ELR (cell line): ENCODE measurements at places on chromosomes 13 and 19.
A peak's percentile ranks its signal among the peaks of the same experiment; 100 is the strongest.

GRCh38 chr13:50220938-50221337, 205.7 kb downstream of the KCNRG start:
- DNase-seq = no peak

GRCh38 chr13:68851026-68851425, 1256.6 kb upstream of the ATXN8OS start:
- DNase-seq = no peak

DNA sequence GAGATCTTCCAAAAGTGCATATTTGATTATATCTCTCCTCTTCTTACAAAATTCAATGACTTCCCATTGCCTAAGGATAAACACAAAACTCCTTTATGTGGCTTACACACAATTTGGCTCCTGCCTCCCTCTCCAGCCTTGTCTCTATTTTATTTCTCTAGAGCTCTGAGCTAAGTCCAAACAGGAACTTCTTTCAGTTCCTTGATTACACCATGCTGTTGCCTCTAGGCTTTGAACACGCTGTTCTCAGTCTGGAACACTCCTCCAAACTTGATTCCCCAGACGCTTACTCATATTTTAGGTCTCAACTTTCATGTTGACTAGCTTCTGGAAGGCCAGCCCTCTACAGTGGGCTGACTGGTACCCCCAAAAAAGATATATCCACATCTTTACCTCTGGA, 258.5 kb downstream of the COG6 start:
- no peak for DNase-seq

DNA sequence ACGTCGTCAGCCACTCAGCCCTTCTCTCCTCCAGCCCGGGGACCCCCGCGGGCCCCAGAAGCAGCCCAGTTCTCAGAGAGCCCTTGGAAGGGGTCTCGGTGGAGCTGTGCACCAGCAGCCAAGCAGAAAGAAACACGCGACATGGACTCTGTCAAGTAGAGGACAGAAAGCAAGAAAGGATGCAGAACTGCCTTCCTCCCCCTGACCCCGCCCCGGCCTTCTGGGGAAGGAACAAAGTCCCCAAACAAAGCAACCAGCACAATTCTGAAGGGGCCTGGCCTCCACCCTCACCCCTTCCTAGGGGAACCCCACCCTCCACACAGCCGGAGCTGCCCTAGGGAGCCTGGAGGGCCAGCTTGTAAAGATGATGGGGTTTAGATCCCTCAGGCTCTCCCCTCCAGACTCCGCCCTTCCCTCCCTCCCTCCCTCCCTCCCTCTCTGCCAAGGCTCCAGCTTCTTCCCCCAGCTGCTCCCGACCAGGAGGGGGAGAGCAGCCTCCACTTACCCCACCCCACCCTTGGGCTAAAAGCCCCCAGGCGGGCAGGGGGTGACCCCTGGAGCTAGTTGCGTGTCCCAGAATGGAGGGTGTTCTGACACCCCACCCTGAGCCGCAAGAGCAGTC, 7.8 kb downstream of the LYL1 start:
- no peak for DNase-seq

GRCh38 chr19:12580180-12580694, 29.0 kb upstream of the ZNF564 start:
- DNase-seq = peak; percentile 84

DNA sequence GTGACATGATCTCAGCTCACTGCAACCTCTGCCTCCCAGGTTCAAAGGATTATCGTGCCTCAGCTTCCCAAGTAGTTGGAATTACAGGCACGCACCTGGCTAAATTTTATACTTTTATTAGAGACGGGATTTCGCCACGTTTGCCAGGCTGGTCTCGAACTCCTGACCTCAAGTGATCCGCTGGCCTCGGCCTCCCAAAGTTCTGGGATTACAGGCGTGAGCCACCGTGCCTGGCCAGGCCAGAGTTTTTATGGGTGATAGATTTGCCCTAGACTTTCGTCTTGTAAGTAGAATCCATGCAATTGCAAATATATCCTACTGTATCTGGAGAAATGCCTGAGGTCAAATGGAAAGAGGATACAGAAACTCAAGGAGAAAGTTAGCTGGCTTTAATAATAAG, 819.9 kb upstream of the SLITRK1 start:
- DNase-seq = no peak

DNA sequence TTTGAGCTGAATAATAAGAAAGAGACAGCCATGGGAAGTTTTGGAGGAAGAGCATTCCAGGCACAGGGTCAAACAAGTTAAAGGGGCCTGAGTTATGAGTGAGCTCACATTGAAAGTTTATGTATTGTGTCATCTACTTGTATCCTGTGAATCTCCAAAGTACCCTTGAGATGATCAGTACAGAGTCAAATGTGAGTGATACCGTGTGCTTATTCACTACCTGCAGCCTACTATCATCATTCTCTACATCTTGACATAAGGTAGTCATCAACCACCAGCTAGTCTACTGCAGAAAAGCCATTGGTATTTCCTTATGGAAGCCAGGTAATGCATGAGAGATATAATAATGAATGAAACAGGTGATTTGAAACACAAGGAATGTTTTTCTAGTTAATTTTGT, 3.0 kb upstream of the KCTD12 start:
- peak; percentile 20 for DNase-seq

DNA sequence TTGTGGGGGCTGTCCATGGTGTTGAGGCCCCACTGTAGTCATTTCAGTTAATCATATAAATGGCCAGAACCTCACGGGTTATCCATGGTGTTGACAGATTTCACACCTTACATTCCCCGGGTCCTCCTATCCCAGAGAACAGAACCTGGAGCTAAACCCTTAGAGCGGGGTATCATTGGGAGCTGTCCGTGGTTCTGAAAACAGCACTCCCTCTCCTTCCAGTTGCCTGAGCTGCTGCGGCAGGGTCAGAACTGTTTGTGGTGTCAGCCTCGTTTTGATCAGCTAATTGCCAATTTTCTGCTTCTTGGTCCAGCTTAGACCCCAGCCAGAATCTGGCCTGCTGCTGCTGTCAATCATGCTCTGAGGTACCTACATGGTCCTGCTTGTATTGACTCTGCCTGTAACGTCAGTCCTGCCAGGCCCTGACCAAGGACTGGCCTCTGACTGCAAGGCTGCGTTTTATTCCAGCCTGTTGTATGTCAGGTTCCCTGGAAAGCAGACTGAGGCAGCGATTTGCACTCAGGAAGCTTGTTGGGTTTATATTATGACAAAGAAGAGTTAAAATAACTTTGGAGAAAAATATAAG, 55.8 kb upstream of the KCTD15 start:
- DNase-seq = peak; percentile 36

DNA sequence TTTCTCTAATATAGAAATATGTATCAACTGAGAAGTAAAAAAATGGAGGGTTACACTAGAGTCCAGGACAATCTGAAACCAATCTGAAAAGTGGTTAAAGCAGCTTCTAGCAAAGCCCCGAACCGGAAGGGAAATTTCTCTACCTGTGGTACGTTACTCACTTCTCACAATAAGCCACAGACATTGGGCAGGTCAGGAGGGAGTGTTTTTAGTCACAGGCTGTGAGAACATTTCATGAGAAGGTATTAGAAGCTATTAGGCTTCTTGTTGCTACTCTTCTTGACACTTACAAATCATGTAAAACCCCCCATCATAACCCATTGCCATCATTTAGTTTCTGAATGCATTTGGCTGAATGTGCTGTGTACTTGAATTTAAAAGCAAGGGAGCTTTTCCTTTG, 120.9 kb downstream of the NUFIP1 start:
- DNase-seq = no peak

GRCh38 chr19:31387717-31388301, 38.6 kb upstream of the TSHZ3 start:
- DNase-seq = no peak

- peak; percentile 57 for DNase-seq
Observed at GRCh38 chr19:19606021-19606420, 12.5 kb downstream of the PBX4 start.

DNA sequence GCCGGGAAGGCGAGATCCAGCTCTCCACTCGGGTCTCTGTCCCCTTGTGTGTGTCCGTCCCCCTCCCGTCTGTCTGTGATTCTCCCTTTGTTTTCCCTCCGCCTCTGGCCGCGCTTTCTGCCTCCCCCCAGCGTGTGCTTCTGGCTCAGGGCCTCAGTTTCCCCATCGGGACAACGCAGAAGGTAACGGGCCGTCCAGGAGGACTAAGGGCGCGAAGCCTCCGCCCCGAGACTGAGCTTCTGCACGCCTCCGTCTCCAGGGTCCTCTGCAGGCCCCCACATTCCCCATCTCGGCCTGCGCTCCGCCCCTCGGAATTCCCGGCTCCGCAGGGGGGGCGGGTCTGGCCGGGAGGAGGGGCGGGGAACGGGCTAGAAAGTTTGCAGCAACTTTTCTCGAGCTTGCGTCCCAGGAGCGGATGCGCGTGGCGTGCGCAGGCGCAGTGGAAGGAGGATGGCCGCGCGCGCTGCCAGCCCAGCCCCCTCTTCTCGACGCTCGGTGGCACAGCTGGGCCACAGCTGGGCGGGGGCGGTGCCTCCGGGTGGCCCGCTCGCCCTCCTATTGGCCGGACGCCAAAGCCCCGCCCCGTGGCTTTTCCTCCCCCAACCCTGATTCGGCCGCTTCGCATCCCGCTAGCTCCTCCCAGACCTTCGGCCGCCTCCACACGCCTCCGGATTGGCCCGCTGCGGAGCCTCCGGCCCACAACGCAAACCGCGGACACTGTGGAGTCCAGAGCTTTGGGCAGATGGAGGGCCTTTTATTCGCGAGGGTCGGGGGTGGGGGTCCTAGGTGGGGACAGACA, at the start of gene SIX5:
Gene SIX5, minus strand, starts transcription at position 269 of the 799 bp plus-strand sequence. CDS start 408 bp downstream, outside the sequence.
- DNase-seq = peak; percentile 97

DNA sequence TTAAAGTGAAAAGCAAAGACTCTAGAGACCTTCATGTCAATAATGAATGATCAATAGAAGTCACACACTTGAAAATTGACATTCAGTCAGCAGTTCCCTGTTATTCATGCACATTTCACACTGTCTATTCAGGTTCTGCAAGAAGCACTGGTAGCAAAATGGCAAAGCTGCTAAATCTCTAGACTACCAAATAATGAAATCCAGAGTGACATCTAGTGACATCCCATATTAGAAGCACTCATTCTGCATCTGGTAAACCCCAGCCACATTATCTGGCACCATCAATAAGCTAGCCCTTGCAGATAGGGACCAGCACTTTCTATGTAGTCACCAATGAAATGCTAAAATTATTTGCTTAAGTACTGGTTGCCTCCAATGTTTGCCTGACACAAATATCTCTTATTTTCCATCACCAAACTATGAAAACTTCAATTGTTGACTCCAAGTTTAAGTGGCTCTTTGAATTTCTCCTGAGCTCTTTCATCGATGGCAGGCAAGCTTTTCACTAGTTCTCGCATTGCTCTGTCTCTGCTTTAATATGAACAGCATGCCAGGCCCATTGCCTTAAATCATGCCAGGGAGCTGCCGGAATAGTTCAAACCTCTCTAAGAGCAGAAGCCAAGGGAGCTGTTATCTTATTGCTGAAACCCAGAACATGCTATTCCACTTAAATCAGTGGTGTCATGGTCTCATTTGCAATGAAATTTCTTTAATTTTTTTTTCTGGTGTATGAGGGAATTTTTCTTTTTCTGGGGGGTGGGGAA, 409.9 kb downstream of the MZT1 start:
- DNase-seq = no peak

- no peak for DNase-seq
Observed at GRCh38 chr13:24134231-24134630, 26.3 kb upstream of the SPATA13 start.

DNA sequence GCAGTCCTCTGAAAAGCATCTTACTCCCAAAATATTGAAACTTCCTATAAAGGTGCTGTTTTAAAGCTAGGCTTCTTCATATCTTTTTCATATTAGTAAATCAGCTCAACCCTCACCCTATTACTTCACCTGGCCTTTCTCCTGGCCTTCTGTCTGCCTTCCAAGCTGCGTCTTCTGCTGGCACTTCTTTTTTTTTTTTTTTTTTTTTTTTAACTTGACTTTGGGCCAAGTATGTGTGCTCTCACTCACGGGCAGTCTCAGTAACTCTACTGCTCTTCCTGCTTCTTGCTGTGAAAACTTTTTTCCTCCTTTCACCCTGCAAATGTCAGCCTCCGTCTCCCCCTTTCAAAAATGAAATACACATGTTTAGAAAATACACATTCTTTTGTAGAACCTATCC, 41.2 kb upstream of the KCTD4 start:
- DNase-seq = peak; percentile 49

- no peak for DNase-seq
Observed at GRCh38 chr19:7595466-7596133, at the start of gene CAMSAP3. CAMSAP3 (plus strand) TSS chr19:7595863; CDS start chr19:7596003, 140 bp downstream.

GRCh38 chr13:69946511-69946910, 161.1 kb upstream of the ATXN8OS start:
- no peak for DNase-seq

DNA sequence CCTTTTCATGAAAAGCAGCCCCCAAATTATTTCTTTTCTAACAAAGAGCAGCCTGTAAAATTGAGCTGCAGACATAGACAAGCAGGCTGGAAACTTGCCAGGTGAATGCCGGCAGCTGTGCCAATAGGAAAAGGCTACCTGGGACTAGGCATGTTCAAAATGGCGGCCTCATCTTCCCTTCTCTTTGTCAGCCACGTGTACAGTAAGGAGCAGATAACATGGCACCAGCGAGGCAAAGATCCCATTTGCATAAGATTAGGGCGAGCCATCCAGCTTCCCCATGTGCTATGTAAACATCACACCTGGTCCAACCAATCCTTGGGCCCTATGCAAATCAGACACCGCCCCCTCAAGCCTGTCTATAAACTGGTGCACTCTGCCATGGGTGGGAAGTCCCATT, 31.2 kb upstream of the CACNA1A start:
- no peak for DNase-seq

DNA sequence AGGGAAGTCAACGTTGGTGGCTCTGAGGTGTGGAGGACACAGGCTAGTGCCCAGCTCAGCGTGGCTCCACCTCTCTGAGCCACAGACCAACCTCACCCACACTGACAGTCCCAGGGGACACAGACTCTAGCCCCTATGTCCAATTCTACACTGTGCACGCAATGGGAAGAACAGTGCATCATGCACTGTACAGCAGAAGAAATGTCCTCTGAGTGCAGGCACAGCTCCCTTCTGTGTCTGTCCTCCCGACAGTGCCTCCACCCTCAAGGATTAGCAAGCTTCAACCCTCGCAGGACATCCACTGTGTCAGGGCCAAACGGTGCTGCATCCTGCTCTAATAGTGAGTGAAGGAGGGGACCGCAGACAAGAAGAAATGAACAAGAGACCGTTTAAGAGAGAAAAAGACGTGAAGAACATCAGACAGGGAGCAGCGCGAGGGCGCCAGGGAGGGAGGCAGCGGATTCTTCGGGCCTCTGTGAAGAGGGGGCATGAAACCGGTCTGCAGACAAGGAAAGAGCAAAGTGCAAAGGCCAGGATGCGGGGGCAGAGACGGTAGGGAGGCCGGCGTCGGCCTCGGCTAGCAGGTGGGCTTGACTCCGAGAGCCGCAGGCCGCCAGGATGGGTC, 681 bp downstream of the ZNF837 start:
- no peak for DNase-seq

DNA sequence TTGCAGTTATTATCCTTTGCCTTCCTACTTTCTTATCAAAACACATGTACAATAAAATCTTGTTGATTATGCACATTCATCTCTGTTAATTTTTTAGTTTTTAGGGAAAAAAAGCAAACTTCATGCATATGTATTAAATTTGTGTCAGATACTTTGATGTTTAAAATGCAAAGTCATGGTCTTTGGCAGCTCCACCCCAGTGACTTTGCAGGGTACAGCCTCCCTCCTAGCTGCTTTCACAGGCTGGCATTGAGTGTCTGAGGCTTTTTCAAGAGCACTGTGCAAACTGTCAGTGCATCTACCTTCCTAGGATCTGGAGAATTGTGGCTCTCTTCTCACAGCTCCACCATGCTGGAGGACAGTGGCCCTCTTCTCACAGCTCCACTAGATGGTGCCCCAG, 1988.1 kb upstream of the PCDH20 start:
- DNase-seq = no peak

- no peak for DNase-seq
Observed at GRCh38 chr19:42093926-42094325, 18.0 kb downstream of the ZNF574 start.

GRCh38 chr19:55287361-55288079, 3.7 kb downstream of the BRSK1 start:
- DNase-seq = no peak
